ENCODE measurements at places on chromosomes 5 and 9.

DNA sequence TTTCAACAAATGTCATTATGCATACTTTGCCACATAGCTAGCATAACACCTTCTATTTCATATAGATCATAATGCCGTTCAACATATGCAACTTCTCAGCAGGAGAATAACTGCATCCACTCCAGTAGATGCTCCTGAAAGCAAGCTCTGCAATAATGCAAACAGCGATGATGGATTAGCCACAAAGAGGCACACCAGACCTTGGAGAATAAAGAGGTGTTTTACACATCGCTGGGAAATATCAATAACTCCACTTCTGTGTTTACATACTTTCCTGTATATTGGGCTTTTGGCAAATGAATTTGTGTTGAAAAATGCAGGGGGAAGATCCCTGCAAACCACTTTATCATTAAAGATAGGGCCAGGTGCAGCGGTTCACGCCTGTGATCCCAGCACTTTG is 271.5 kb upstream of the PANK3 start:
- no peak for DNase-seq

DNA sequence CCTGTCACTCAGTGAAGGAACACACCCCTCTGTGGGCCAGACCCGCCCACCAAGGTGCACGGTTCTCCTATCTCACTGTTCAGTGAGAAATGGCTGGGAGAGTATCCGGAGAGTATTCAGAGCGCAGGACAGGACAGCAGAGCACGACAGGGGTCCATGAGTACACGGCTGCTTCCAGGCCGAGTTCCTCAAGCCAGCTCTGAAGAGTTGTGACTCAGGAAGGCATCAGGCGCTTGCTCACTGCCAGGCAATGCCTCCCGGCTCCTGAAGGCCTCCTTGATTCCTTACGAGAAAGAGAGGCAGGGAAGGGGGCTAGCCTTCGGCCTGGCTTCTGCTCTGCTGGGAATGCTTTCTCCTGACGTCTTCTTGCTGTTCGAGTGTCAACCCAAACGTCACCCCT is 132.1 kb upstream of the PPP1R26 start:
- DNase-seq = no peak

GRCh38 chr9:133906932-133907910 is 84.9 kb downstream of the VAV2 start:
- DNase-seq = no peak

- DNase-seq = no peak
Measured at GRCh38 chr5:66565878-66566277, 30.3 kb upstream of the MAST4 start.

GRCh38 chr5:42949348-42950115 is 90.6 kb downstream of the ANXA2R start:
- peak; percentile 52 for DNase-seq

GRCh38 chr9:68640421-68641089 is 64.5 kb upstream of the PIP5K1B start:
- no peak for DNase-seq

- DNase-seq = no peak
Measured at GRCh38 chr5:72085319-72085718, 22.0 kb upstream of the MAP1B start.

DNA sequence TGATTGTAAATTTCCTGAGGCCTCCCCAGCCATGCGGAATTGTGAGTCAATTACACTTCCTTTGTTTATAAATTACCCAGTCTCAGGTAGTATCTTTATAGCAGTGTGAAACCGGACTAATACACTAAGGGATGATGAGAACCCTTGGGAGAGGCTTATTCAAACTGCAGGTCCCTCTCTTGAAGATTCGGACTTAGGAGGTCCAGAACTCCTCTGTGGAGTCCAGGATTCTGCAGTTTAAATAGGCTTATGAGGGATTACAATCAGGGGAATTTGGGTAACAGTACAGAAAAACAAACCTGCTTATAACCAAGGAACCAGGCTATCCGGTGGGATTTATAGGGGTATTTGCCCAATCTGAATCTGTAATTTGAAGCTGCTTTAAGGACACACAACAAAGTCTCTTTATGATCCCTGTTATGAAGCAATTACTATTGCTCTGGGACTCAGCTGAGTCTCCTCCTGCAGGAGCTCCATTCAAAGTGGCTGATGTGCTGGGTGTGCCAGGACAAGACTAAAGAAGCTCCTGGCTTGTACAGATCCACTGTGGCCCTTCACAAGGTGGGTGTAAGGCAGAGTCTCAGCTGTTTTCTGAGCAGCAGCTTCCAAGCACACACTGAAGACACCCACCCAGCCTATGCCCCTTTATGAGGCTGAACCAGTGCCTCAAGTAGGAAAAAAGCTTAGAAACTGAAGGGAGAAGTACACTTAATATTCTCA is 41.8 kb upstream of the LHFPL2 start:
- no peak for DNase-seq

DNA sequence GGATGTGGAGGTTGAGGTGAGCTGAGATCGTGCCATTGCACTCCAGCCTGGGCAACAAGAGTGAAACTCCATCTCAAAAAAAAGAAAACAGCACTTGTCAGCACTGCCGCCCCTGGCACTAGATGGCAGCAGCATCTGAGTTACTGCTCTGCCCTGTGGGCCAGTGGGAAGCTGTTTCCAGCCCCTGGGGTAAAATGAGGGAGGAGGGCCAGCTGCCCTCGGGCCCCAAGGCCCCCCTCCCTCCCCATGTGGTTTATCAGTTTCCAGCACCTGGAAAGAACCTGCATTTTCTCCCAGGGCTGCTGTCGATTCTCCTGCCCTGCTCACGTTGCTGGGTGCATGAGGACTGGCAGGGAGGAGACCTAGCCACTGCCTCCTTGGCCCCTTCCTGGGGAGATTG is 13.2 kb upstream of the CEL start:
- no peak for DNase-seq

- no peak for DNase-seq
Measured at GRCh38 chr5:56302027-56302426, 68.9 kb upstream of the ANKRD55 start.

Data from stimulated activated CD4-positive, alpha-beta T cell treated with anti-CD3 and anti-CD28 coated beads, Interleukin-15, amount 100 ng/mL, for 48 hours (primary cell).